Fibroblast of skin of left quadriceps (primary cell): ENCODE measurements at places on chromosomes 3 and 15.

- no peak for DNase-seq
Measured at GRCh38 chr15:71825021-71825730, 14.8 kb downstream of the NR2E3 start.

- DNase-seq = no peak
Measured at GRCh38 chr3:17044855-17045254, 160.1 kb downstream of the PLCL2 start.

DNA sequence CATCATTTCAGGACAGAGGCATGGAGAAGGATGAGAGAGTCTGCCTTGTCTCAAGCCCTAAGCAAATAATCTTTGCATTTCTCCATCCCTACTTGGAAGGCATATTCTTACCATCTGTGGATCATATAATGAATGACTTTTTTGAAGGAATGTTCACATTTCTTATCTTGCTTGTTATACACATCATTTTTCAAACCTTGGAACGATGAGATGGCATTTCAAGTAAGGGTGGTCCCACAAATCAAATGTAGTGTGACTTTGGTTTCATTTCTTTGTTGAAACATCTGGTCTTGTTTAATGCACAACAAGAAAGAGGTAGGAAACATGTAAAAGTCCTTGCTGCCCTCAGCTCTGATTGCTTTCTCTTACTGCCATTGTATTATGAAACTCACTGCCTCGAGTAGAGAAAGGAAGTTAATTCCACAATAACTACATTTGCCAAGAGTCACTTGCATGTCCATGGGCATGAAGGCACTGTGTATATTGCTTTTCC is 32.1 kb downstream of the RBMS3 start:
- peak; percentile 91 for DNase-seq

DNA sequence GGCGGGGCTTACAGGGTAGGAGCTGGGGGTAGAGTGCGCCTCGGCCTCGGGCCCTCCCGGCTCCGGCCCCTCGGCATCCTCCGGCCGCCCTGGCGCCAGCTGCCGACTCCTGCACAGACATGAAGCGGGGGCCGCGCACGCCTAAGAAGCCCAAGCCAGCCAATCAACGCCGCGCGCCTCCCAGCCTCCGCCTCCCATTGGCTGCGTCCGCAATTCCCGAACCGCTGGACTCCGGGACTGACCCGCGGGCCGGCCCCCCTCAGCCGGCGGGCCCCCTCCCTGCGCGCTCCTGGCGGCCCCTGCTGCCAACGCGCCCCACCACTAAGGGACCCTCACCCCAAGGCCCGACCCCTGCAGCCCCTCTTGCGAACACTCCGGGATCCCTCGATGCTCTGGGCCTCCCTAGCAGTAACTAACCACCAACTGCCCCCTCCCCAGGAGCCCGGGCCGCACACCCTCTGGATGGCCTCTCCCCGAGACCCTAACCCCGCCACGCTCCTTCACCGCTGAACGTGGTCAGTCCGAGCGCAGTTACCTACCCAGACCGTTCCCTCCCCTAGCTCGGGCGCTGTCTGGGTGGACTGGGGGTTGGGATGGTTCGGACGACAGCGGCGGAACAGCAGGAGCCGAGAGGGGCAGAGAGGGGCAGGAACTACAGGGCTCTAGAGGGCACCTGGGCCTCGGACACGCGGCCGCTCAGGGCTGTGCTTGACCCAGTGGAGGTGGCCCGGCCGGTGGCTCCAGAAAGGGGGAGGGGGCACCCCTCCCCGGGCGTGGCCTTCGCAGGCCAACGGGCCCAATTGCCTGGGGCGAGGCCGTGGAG is 5.0 kb downstream of the GATA2 start:
- peak; percentile 60 for DNase-seq

DNA sequence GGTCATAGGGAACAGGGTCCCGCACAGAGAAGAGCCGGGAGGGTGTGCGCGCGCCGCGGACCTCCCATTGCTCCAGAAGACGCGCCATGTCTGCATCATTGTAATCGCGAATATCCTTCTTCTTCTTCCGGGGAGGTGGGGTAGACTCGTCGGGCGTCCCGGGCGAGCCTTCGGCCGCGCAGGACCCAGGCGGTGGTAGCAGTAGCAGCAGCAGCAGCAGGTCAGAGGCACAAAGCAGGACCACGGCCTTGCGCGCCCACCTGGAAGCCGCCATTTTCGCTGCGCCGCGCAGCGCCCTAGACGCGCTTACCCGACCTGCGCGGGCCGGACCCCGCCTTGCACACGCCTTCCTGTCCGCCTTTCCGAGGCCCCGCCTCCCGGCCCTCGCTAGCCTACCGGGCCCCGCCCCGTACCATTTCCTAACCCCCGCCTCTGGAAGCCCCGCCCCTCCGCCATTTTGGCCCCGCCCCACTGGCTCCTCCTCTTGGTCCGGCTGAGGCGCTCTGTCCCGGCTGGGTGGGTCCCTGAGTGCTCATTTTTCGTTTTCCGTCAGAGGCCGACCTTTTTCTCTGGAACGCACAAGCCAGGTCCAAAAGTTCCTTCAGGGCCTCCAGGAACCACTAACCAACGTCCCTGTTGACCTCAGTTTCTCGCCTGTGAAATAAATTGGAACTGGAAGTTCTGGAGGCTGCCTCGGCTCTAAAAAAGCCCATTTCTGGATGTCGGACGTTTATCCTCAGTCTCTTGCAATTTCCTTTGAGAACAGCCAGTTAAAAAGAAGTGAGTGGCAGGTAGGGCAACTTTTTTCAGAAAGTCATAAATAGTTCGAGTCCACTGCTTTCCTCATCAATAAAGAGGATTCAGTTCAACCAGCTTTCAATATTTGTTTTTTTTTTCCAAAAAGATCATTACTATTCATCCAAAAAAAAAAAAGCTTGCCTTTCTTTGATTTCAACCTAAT is at the start of gene MESD:
Gene MESD (minus strand): TSS at position 302 of the 961 bp plus-strand sequence. CDS start 28 bp downstream, at position 274.
- peak; percentile 87 for DNase-seq

DNA sequence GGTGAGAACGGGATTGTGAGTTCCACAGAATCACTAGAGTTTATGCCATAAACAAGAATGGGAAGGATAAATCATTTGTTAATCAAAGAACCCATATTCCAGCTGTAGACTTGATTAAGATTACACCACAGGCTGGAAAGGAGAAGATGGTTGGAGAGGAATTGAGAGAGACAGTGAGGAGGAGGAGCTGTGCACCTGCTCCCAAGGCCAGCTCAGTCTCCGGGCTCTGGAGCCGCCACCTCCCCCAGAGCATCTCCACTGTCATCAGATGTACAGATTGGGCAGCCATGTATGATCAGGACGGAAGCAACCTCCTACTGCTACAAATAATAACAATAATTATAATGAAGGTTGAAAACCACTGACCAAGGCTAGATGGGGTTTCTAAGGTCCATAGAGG is 170.0 kb downstream of the MINAR1 start:
- DNase-seq = no peak

- no peak for DNase-seq
Measured at GRCh38 chr3:27639271-27639670, 82.9 kb downstream of the EOMES start.

- DNase-seq = no peak
Measured at GRCh38 chr3:114216186-114216970, 21.0 kb downstream of the ZNF80 start.

GRCh38 chr3:156321945-156322344 is 201.6 kb downstream of the KCNAB1 start:
- DNase-seq = no peak

DNA sequence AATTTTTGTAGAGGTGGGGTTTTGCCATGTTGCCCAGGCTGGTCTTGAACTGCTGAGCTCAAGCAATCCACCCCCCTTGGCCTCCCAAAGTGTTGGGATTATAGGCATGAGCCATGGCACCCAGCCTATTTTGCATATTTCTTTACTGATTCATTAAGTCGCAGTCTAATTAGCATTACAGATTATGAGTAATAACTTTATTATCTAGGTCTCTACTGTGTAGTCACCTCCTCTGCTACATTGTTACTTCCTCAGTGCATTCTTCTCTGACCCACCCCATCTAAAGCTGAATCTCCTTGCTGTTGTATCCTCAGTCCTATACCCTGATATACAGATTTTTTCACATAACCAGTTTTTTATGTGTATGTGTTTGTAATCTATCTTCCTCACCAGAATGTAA is 61.7 kb downstream of the TFDP2 start:
- DNase-seq = peak; percentile 57

GRCh38 chr15:99248000-99248715 is 1.2 kb downstream of the TTC23 start:
- no peak for DNase-seq

DNA sequence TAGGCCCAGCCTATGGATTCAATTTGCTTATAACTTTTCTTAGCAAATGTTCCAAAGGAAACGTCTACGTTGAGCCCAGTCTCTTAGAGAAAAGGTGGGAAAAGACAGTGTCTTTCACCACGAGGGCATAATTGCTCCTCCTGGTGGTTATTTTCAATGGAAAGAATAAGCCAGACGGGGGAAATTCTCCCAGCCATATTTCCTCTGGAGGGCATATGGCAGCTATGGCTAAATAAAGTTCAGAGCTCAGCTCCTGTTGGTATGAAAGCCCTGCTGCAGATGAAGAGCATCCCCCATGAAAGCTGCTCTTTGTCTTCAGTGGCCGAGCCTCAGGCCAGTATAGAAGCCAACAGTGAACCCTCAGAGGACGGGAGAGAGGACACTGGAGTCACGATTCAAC is 297.9 kb downstream of the RYR3 start:
- DNase-seq = no peak

- peak; percentile 72 for DNase-seq
Measured at GRCh38 chr3:50050361-50050760, 38.4 kb upstream of the RBM5 start.

DNA sequence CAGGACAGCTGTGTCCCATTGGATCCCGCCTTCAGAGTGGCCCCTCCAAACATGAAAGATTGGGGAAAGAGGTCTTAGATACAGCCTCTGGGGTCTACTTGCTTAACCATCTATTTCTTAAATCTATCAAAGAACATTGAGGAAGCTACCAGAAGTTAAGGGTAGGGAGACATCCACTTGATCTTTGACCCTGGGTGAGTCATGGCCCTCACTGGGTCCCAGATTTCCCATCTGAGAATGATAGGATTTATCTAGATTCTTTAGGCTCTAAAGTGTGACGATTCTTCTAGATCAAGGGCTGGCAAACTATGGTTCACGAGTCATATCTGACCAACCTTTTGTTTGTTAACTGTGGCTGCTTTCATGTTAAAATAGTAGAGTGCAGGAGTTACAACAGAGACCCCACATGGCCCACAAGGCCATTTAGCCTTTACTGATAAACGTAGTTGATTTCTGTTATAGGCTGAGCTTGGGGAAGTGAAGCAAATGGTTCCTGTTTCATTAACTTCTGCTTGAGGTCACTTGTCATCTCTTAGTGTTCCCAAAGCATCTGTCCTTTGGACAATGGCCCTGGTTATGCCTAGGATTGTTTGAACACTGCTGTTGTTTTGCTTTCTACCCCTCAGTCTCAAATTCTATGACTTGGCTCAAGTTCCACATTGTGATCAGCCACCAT is 8.0 kb downstream of the MUC13 start:
- no peak for DNase-seq

DNA sequence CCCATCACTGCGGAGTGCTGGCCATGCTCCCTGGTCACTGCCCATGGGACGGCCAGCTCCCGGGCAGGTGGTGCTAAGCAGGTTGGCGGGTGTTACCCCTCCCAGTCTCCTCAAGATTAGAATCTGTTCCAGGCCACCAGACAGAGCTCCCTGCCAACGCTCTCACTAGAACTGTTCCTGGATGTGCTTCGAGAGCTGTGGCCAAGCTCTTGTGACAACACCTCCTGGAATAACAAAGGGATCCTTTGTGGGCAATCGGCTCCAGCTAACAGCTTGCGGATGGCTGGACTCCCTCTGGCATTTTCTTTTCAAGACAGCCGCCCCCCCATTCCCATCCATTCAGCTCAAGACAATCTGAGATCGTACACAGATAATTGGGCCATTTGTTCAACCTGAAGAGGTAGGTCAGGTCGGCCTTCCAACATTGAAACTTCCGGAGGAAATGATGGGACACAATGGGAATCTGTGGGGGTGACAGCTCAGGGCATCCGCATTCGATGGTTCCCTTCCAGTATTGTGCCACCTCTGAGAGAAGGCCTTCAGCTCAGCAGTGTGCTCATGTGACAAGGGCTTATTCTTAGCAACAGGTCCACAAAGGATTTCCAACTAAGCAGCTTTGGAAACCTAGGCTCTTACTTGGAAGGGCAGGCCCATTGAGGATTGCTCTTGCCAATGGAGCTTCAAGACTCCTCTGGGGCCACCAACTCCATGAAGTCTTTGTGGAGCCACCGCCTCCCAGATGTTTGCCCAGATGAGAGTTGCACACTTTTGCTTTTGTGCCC is 11.6 kb upstream of the EPHB3 start:
- DNase-seq = no peak

DNA sequence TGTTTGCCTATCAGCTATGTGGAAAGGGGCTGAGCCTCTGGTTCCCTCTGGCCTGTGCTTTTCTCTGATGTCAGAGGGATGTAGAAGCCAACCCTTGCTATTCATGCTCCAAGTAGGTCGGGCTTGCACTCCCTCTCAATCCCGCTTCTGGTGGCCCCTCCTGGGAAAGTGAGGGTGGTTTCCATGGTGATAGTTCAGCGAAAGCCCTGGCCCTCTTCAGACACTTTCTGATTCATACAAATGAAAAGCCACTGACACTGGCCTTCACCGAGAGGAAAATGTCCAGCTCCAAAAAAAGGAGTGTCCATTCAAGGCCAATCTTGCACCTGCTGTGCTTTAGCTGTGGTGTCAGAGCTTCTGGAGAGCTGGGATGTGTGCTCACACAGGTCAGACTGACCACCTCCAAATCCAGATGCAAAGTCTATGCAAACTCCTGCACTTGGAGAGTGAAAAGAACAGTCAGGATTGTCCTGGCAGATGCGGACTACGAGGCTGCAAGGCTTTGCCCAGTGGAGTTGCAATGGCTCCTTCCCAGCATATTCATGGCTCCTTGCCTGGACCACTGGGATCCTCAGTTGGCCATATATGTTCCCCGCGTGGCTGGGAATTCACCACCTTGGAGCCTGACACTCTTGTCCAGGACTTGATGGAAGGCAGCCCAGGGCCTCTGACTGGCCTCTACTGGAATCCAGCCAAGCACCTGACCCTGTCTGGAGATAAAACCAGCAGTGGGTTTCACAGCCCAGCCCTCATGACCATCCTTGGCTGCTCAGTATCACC is 96.6 kb downstream of the CEMIP start:
- DNase-seq = no peak

- no peak for DNase-seq
Measured at GRCh38 chr3:32256206-32256605, 17.7 kb downstream of the CMTM8 start.

- no peak for DNase-seq
Measured at GRCh38 chr3:163671201-163671600, 1407.1 kb downstream of the SI start.

GRCh38 chr3:45684327-45684892 is 4.8 kb upstream of the SACM1L start:
- no peak for DNase-seq
